Stimulated activated CD4-positive, alpha-beta T cell treated with anti-CD3 and anti-CD28 coated beads, Interleukin-1b, Interleukin-23, amount 100 ng/mL, for 1 hour (primary cell): ENCODE measurements at places on chromosomes 3 and 15.

DNA sequence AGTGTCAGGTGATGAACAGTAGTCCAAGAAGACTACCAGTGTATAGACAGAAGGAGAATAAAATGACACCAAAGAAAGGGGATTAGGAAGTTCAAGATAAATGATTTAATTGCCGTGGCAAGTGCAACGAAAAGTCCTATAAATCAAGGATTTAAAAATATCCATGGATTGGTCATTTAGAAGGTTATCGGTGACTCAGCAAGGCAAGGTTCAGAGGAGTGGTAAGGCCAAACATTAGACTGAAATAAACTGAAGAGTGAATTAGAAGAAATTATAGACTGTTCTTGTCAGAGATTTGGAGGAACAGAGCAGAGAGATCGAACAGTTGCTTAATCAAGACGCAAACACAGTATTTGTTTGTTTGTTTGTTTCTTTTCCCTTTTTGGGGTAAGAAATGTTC is 211.9 kb upstream of the KCNMB2 start:
- DNase-seq, result no peak

- DNase-seq, result no peak
Measured at GRCh38 chr3:139113993-139114375, 69.3 kb upstream of the PRR23C start.

DNA sequence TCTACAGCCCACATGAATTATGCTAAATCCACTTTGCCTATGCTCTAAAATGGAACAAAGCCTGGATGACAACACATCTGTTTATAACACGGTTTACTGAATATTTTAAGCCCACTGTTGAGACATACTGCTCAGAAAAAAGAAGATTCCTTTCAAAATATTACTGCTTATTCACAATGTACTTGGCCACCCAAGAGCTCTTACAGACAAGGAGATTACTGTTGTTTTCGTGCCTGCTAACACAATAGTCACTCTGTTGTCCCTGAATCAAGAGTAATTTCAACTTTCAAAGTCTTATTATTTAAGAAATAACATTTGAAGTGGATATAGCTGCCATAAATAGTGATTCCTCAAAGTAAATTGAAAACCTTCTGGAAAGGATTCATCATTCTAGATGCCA is 70.9 kb downstream of the ANKRD28 start:
- no peak for DNase-seq

DNA sequence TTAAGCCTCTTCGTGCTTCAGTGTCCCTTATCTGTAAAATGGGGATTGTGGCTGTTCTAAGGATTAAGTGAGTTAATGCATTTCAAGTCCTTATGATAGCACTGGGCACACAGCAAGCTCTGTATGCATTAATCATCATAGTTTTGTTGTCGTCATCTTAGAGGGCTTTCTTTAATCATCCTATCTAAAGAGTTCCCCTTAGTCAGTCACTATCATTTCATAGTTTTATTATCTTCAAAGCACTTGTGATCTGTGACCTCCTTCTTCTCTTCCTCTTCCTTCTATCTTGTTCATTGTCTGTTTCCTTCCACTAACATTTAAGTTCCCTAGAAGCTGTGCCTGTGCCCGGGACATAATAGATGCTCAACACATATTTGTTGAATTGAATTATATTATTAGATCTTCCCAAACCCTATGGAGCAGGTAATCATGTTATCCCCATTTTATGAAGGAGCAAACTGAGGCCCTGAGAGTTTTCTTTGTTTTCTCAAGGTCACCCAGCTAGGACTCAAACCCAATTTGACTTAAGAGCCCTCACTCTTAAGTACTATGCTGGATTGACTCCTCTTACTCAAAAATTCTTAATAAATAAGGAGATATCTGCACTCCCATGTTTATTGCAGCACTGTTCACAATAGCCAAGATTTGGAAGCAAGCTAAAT is 24.1 kb downstream of the DUOX2 start:
- no peak for DNase-seq
